ENCODE measurements at places on chromosomes 5 and 9.

DNA sequence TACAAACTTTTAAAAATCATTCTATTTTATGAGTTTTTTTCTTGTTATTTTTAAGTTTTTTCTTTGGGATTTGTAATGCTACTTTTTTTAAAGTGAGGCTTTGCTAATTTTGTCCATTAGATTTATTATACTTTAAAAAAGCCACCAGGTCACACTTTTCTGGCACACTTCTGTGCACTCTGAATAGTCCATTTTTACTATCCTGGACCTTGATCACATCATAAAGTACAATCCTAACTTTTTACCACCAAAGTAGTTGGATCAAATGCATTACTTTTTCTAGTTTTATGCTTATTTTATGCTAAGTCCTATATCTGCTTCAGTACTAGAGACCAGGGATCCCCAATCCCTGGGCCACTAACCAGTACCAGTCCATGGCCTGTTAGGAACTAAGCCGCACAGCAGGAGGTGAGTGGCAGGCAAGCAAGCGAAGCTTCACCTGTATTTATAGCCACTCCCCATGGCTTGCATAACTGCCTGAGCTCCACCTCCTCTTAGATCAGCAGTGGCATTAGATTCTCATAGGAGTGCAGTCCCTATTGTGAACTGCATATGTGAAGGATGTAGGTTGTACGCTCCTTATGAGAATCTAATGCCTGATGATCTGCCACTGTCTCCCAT is 16.0 kb downstream of the FRRS1L start:
- DNase-seq, result no peak

GRCh38 chr5:56530626-56531138 is 284.7 kb upstream of the MAP3K1 start:
- DNase-seq, result no peak

- no peak for DNase-seq
Observed at GRCh38 chr5:118592229-118593002, 395.9 kb downstream of the DTWD2 start.

DNA sequence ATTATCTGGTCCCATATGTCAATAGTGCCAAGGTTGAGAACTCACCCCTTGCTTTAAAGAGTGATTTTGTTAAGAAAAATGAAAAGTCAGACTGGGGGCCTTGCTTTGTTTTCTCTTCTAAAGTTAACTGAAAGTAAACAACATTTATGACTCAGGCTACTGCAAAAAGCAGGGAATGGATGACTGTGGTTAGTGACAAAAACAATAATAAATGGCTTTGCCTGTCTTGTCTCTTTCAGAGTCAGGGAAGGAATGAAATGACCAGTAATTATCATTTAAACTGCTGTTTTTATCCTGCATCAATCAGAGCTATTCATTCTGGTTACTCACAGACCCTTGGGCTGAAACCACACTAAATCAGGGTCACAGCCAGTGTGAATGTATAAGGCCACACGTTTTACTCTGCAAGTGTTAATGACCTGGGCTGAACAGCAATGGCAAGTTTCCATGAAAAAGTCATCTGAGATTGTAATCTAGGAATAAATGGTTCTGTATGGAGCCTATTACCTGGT is 112.2 kb downstream of the ZNF608 start:
- no peak for DNase-seq

GRCh38 chr5:151007430-151008209 is 12.8 kb upstream of the GPX3 start:
- no peak for DNase-seq

DNA sequence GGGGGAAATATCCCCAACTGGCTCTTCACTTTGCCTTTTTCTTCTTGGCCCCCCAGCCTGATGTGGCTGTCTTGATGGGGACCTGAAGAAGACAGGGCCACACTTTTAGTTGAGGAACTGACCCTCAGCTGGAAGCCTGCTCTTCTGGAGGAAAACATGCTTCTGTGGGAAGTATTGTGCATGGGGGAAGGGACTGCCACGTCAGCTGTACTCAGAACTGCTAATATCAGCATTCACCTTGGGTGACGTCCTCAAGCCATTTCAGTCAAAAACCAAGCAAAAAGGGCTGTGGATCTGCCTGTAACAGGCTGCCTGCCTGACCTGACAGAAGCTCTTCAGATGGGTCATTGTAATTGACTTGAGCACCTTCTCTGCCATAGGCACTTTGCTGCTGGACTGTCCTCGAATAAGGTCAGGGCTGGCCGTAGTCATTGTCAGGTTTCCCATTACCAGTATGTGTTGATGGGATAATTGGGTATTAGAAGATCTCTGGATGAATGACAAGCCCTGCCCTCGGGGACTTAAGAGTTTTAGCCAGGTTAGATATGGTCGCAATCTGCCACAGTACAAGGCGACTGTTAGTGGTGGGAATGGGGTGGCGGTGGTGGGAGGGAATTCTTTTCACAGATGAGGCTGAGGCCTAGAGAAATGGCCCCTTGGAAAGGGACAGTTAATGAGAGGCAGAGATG is 10.4 kb downstream of the RAI14 start:
- DNase-seq, result no peak

DNA sequence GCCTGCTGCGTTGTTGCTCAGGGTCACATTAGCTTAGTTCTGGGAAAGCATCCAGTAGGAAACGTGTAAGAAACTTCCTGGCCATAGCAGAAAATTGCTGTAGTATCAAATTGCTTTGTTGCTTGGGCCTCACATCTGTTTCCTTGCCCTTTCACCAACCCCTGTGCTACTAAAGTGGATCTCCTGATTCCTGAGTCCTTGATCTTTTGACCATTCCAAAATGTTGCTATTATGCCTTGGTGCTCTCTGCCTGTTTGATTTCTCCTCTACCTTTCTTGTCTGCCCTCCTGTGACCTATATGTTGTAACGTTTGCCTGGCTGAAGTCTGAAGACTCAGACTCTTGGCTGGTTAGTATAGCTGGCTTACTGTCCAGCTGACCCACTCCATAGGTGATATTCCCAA is 350.5 kb downstream of the ADGRV1 start:
- DNase-seq, result no peak
